ENCODE measurements at places on chromosomes 13 and 19.

- no peak for DNase-seq
These were observed 99.1 kb downstream of the KL start for GRCh38 chr13:33115274-33115673.

- DNase-seq, result peak; percentile 28
These were observed 31.5 kb upstream of the ZNF766 start for GRCh38 chr19:52237771-52238400.

- no peak for DNase-seq
These were observed 11.0 kb downstream of the PAF1 start for GRCh38 chr19:39379865-39380396.

DNA sequence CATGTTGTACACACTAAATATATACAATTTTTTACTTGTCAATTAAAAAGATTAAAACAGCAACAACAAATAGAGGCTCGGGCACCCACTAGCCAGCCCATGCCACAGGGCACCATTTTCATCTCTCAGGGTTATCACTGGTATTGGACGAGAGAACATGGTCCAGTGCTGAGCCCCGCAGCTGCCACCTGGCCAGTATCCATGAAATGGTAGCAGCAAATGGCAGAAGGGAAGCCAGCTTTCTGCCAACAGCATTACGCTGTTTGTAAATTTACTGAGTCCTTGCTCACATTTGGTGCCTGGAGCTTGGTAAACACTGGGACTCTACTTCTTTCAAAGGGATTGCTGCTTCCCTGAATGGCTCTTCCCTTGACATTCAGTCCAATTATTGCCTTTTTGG lies 87.9 kb upstream of the WASF3 start:
- peak; percentile 42 for DNase-seq

GRCh38 chr13:113002206-113002912 lies 33.3 kb downstream of the MCF2L start:
- peak; percentile 71 for DNase-seq

GRCh38 chr19:51470966-51471365 lies 7.4 kb upstream of the CEACAM18 start:
- no peak for DNase-seq

GRCh38 chr13:97892717-97893116 lies 60.8 kb upstream of the IPO5 start:
- DNase-seq, result no peak

- no peak for DNase-seq
These were observed 4.0 kb downstream of the ARID3A start for GRCh38 chr19:929891-930258.

DNA sequence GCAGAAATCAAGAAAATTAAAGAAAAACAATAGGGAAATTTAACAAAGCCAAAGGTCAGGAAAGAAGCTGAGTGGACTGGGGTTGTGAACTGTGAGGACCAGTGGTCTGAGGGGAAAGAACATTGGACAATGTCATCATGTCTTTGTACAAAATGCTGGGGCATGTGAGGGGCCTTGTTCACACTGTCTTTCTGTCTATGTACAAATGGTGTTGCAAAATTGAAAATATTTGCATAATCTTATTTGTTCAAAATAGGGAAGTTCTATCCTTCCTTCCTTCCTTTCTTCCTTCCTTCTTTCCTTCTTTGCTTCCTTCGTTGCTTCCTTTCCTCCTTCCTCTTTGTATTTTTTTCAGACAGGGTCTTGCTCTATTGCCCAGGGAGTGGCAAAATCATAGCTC lies 79.2 kb upstream of the SCEL start:
- DNase-seq, result no peak

GRCh38 chr13:26225896-26226617 lies 3.9 kb upstream of the RNF6 start:
- DNase-seq, result no peak

- no peak for DNase-seq
These were observed 4.9 kb upstream of the ZNF787 start for GRCh38 chr19:56125806-56126590.

DNA sequence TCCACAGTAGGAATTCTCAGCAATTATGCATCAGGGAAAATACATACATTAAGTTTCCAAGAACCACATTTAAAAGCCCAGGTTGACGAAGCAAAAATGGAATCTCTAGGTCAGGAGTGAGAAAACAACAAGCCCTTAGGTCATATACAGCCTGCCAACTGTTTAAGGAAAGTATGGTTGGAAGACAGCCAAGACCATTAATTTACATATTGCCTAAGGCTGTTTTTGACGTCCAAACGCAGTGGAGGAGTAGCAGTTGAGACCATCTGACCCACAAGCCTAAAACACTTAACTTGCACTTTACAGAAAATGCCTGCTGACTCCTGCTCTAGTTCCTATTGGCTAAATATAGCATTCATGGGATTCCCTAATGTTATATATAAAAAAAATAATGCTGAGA lies 299.0 kb downstream of the ITGBL1 start:
- DNase-seq, result peak; percentile 54

GRCh38 chr13:78334059-78334458 lies 269.3 kb downstream of the POU4F1 start:
- no peak for DNase-seq

DNA sequence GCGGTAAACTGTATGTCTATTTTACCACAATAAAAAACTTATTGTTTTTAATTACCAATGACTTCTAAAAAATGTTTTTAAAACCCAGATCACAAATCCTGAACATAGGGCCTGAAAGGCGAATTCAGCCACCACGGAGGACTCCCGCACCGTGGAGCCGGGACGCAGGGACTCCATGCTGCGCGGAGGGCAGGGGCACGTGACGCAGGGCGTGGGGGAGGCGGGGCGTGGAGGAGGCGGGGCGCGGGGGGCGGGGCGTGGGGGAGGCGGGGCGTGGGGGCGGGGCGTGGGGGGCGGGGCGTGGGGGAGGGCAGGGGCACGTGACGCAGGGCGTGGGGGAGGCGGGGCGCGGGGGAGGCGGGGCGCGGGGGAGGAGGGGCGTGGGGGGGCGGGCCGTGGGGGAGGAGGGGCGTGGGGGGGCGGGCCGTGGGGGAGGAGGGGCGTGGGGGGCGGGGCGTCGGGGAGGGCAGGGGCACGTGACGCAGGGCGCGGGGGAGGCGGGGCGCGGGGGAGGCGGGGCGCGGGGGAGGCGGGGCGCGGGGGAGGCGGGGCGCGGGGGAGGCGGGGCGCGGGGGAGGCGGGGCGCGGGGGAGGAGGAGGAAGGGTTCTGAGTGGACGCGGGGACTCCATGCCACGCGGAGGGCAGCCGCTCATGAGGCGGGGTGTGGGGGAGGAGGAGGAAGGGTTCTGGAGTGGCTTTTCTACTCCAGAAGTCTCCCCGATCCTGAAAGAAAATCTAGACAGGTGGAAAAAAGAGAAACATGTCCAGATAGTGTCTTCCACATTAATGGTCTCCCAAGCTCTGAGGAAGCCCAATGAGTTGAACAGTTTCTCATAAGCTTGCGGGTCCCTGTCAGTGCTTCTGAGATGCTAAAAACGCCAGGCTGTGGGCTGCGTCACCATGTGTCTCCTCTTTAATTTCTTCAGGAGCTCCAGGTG lies 4.4 kb upstream of the PROZ start:
- no peak for DNase-seq

GRCh38 chr13:58584610-58585009 lies 953.1 kb downstream of the PCDH17 start:
- DNase-seq, result no peak

DNA sequence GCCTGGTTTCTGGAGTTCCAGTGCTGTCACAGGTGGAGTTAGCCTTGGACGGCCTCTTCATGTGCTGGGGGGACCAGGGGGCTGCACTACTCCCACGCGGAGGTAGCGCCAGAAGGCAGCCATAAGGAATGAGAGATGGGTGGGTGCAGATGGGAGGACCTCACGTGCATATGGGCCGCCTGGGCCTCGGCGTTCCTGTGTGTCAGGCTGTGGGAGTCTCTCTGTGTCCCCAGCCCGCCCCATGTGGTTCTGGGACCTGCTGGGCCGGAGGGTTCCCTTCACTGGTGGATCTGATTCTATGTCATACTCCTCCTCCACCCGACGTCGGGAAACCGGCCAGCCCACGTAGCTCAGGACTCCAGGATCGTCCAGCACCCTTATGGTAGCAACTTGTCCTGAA lies 149.0 kb upstream of the SOX1 start:
- DNase-seq, result no peak

GRCh38 chr13:35512271-35512920 lies 35.9 kb upstream of the MAB21L1 start:
- no peak for DNase-seq

DNA sequence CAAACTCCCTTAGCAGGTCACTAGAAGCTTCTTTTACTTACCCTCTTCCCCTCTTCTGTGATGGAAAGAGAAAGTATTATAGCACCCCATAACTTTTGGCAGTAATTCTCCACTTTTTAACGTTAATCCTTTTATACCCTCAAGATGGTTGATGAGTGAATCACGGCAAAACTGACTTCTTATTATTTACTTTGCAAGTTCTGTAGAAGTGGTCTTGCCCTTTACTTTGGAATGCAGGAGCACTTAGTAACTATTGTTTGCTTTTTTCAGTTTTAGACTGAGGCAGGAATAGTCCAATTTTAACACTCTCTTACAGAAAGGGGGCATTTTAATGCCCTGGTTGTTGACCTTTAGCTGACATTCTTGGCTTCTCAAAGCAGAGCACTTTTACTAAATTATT lies 260.1 kb downstream of the LMO7 start:
- no peak for DNase-seq

DNA sequence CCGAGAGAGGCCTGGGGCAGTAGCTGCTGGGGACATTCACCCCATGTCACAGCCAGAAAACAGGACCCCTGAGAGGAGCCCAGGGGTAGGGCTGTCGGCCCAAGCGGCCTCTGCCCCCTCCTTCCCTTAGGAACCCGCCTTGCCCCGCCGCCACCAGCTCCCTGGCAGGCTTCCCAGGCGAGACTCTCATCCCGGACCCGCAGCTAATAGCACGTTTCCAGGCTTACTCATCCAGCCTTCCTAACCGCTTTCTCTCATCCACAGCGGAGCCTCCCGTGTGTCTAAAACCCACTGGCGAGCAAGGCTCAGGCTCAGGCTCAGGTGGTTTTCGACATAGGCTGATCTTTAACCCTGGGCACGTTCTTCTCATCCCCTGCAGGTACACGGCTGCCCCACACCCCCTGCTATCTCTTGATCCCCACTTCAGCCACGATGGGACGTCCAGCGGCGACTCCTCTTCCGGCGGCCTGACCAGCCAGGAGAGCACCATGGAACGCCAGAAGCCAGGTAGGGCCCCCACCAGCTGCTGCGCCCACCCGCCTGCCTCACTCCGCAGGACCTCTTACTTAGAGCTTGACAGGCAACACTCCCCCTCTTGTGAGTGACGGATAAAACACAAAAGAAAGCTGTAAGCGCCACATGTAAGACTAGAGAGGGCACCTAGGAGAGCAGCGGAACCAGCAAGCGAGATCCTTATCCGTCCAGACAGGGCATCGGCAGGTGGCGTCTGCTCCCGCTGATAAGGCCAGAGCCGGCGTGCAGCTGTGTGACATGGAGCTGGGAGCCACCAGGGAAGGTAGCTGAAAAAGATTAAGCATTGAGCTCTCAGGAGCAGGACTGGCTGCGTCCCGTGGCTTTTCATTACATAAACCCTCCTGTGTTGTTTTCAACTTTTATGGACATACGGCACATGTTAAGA lies 71.3 kb downstream of the DPF1 start:
- DNase-seq, result no peak

- no peak for DNase-seq
These were observed 1.3 kb upstream of the ATP4B start for GRCh38 chr13:113659337-113659736.

DNA sequence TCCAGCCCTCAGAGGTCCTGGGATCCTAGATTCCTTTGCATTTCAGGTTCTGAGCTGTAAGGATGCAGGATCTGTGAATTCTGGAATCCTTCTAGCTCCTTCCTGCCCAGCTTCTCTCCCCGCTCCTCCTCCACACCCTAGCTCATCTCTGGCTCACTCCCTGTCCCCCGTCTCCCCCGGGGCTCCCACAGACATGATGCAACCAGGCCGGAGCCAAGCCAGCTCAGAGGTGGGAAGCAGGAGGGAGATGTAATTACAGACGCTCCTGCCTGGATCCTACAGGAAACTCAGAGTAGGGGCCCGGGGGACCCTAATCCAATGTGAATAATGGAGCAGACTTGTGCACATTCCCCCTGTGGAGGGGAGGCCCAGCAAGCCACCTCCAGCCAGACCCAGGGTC lies 4.5 kb downstream of the GNG8 start:
- no peak for DNase-seq

DNA sequence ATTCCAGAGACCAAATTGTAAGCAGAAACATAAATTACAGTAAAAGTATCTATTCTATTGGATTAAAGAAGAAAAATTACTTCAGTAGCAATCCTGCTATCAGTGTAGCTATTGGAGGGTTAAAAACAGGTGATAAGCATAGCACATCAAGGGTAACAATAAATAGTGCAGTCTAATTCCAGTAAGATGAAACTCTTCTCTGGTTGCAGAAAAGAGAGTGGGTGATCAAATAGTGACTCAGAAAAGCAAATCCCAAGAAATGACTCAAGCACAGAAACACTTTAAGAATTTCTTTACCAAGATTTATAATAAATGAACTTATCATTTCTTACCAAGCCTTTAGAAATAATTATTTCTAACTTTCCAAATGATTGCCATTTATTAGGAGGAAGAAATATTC lies 135.7 kb downstream of the LMO7 start:
- DNase-seq, result no peak

DNA sequence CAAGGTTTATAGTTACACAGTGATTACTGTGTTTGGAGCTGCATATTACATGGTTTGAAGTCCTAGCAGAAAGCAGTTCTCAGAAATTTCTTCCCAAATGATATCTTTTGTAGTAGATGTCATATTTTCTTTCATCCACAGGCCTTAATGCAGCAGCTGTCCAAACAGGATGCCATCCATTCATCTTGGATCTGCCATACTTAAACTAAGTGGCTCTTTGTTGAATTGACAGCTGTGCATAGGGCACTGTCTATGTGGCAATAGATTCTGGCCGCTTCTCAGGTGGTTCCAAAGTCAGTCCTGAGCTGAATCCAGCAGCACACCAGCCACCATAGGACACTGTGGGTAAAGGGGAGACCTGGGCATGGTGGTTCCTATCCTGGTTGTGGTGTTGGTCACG lies 41.6 kb upstream of the SPRY2 start:
- DNase-seq, result peak; percentile 9

DNA sequence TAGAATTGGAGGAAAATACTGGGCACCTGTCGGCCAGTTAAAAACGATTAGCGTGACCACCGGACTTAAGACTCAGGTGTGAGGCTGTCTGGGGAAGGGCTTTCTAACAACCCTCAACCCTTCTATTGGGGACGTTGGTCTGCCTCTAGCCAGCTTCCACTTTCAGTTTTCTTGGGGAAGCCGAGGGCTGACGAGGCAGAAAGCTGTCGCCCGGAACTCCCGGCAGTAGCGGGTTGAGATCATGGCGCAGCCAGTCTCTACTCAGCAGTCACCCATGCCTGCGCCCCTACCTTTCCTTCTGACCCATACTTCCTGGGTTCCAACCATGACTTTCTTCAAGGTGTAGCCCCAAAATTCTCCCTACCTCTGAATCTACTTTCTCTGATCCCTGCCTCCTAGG lies 1424.1 kb downstream of the SLITRK1 start:
- no peak for DNase-seq

- no peak for DNase-seq
These were observed 819.2 kb downstream of the UQCRFS1 start for GRCh38 chr19:28393574-28394336.

GRCh38 chr13:97986835-97987234 lies 33.4 kb downstream of the IPO5 start:
- DNase-seq, result no peak
